ENCODE measurements at places on chromosomes 5 and 9. TPM values are rescaled to one million over a fixed set of nuclear protein-coding genes. Genes with fewer than 3 reads are reported as not detected.

The IRF1 gene
- total RNA-seq, result 7.4 TPM

The IL33 gene
- total RNA-seq, result 2.4 TPM

The FAM81B gene
- total RNA-seq, result not detected

The SPRY4 gene
- 1.3 TPM for total RNA-seq

The GRXCR2 gene
- not detected for total RNA-seq

The SLC4A9 gene
- not detected for total RNA-seq

The CATSPER3 gene
- total RNA-seq, result under 0.01 TPM

The RAD50 gene
- total RNA-seq, result 29.2 TPM

DNA sequence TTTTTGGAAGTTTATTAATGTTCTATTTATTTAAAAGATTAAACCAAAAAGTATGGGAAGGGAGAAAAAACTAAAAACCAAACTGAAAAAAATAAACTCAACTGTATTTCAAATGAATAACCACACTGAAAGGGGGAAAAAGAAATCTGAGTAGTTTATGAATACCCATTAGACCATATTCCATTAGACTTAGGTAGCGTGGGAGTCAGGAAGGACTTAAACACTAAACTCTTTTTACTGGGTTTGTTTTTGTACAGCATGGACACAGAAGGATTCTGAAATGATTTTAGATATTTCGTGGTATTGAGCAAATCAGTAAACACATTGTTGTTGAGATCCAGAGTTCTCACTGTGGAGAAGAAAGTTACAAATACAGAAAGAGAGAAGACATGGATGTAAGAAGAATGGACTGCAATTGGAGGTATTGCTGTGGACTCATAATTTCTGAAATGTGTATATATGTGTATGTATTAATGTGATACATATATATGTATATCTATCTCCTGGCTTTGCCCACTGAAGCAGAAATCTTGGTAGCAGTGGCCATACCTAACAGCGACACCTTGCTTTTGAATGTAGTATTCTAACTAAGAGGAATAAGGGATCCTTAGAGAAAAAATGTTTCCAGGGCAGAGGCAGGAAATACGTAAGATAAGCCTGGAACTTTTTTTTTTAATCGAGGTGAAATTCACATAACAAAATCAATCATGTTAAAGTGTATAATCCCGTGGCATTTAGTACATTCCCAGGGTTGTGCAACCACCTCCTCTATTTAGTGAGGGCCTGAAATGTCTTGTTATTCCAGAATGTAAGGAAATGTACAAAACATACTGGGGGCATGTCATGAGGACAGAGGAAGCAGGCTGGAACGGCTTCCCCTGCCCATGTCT is 228.8 kb downstream of the SMARCA2 start:
- DNase-seq, result no peak

DNA sequence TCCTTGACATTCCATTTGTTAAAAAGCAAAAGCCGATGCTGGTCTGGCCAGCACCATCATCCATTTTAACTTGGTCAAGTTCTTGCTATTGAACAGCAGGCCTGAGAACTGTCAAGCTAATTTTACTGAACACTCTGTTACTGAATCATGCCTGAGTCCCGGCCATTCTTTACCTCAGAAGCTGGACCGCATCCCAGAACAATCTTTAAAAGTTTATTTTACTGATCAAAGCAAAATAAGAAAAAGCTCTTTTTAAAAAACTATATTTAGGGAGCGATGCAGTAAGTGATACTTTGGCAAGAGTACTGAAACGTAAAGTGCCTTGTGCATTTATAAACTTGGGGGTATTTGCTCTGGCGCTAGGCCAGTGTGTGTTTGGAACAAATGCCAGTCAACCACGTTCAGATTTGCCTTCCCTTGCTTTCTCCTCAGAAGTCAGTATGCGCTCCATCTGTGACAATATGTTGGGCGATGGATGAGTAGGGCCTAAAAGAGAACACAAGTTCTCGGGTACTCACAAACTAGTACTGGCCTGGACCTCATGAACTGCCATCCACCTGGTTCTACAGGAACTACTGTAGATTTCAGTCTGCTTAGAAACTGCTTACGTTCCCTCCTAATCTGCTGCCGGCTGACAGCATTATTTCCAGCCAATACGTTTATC is 161.9 kb downstream of the MAPKAP1 start:
- DNase-seq, result no peak

- no peak for DNase-seq
Observed at GRCh38 chr5:68446487-68446894, 230.9 kb downstream of the PIK3R1 start.

DNA sequence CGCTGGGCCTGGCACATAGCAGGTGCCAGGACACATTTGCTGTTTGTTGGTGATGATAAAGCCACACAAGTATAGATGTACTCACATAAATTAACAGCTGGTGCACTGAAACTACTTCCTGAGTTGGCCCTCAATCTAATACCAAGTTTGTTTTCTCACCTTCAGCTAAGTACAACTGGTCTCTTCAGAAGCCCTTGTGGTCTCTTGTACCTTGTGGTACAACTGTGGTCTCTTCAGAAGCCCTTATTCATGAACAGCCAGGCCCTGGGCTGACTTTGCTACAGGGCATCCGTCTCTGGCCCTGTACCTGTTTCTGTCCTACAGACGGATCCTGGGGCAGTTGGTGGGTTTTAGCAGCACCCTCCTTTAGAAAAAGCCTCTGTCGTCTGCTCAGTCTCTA is 81.5 kb downstream of the DAB2IP start:
- no peak for DNase-seq

DNA sequence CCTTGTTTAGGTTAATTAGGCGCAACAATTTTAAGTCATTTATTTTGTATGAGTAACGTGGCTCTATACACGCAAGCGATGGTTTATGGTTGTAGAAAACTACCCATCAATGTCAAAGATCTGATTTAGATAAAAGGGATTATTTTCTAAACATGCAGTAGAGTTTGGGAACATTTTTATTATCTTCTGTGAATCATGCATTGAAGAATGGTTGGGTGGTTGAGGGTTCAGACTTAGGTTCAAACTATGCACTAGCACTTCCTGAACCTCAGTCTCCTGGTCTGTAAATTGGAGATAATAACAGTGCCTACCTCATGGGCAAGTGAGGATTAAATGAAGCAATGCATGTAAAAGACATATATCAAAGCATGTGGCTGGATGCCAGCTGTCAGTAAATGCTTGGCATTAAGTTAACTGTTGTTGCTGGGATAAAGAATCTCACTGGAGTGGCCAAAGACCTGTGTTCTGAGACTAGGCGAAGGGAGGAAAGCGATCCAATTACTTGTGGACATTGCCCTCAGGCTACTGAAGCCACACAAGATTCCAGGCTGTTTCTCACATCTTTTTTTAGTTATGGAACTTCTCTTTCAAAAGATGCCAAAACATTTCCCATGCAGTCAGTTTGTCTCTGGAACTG is 1.1 kb upstream of the OTULINL start:
- DNase-seq, result no peak

GRCh38 chr9:131276094-131276888 is at the start of gene FAM78A:
FAM78A (minus strand) TSS chr9:131276510; CDS start chr9:131276179, 331 bp downstream.
- DNase-seq, result no peak

- DNase-seq, result no peak
Observed at GRCh38 chr5:110612794-110613247, 113.7 kb downstream of the TMEM232 start.

DNA sequence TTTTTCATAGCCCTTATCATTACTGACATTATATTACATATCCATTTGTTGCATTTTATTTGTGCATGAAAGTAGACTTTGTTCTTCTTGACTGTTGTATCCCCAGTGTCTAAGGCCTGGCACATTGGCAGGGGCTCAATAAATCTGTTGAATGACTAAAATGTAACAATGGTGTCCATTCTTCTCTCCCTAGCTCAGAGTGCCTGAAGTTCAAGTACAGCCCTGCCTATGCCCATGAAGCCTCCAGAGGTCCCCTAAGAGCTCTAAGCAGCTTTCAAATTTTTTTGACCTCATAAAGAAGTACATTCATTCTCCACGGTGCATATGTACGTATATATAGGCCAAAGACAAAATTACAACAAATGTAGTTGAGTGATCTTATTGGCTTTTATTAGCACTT is 4.2 kb upstream of the BSPRY start:
- DNase-seq, result no peak

DNA sequence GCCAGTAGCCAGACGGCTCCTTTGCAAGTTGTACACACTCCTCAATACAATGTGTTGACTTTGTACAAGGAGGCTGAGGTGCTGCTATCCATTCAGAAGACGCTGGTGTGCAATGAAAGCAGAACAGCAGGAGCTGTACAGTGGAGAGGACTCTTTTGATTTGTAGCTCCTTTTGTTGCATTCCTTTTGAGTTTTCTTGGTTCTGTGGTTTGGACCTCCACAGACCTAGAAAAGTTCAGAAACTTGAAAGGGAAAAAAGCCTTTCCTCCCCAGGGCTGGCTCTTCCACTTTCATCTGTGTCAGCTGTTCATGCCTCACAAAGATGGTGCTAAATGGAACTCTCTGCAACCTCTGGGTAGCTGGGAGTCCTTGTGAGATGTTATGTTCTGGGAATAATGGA is 117.4 kb downstream of the MAT2B start:
- DNase-seq, result no peak

DNA sequence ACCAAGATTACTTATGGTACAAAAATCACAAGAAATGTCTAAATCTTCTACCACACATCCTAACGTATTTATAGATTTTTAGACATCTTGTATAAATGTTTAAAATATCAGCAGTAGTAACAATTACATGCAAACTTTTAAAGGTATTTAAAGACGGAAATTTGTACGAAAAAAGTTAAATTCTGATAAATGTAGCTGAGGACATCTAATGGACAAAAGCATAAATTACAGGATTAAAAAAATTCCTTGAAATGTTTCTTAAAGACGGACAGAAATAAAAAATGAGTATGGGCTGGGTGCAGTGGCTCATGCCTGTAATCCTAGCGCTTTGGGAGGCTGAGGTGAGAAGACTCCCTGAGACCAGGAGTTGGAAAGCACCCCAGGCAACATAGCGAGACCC is 15.8 kb downstream of the ERCC8 start:
- peak; percentile 2 for DNase-seq

- DNase-seq, result no peak
Observed at GRCh38 chr5:75168026-75168735, 68.5 kb downstream of the ANKRD31 start.

DNA sequence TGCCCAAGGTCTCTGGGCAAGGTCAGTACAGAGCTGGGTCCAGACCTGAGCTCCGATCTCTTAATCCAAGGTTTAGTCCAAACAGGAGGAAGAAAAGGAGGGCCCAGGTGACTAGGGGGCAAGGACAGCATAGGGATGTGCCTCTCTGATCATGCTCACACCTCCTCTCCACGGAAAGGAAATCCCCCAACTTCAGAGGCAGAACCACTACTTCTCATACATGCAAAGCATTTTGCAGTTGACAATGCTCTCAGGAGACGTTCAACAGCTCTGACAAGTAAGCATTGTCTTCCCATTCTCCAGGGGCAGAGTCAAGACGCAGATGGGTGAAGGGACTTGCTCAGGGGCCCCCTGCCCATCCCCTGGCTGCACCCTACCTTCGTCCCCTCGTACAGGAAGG is 8.7 kb upstream of the CORO2A start:
- DNase-seq, result no peak

All from bronchial epithelial cell (primary cell).